Endothelial cell (in vitro differentiated cells): ENCODE measurements at places on chromosomes 7 and 10. TPM values are rescaled to one million over a fixed set of nuclear protein-coding genes. Genes with fewer than 3 reads are reported as not detected.

NPSR1 gene
- total RNA-seq, result not detected

DNA sequence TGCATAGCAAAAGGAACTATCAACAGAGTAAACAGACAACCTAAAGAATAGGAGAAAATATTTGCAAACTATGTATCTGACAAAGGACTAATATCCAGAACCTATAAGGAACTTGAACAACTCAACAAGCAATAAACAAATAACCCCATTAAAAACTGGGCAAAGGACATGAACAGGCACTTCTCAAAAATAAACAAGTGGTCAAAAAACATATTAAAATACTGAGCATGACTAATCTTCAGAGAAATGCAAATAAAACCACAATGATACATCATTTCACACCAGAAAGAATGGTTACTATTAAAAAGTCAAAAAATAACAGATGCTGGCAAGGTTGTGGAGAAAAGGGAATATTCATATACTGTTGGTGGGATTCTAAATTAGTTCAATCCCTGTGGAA lies 17.1 kb downstream of the MAGI2 start:
- H3K27ac ChIP-seq, result no peak overlapping the region
- no peaks in the 10 kb centered on the region for H3K36me3 ChIP-seq
- peaks cover 9% of the 10 kb centered on the region for H3K4me1 ChIP-seq
- DNase-seq, result no peak

- no peak overlapping the region for H3K27ac ChIP-seq
- no peak overlapping the region for H3K4me3 ChIP-seq
- no peak for DNase-seq
- H3K4me1 ChIP-seq, result peaks cover 21% of the 10 kb centered on the region
Measured at GRCh38 chr7:75968561-75969001, 25.8 kb downstream of the TMEM120A start.

DNA sequence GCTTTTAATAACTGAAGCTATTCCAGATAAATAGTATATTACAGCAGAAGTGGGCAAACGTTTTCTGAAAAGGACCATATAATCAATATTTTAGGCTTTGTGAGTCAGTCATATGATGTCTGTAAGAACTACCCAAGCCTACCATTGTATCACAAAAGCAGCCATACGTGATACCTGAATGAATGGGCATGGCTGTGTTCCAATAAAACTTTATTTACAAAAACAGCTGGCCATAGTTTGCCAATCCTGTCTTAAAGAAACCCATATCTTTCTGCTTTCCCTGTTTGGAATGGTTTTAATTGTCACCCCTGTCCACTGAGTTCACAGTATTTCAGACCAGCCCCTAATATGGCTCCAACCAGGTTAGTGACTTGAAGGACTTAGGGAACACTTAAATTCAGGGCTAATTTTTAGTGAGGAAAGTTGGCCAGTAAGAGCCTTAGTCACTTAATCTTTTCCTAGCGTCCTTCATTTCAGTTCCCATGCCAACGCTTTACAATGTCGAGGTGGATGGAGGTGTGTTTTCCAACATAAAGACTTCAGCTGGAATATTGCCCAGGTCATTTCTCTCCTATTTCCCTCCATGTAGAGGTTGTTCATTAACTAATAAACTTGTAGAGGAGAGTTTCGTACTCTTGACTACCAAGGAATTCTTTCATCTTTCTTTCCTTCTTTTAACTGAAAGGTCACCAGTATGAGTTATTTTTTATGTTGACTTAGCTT lies 184.5 kb downstream of the TRIL start:
- no peaks in the 10 kb centered on the region for H3K27me3 ChIP-seq
- no peaks in the 10 kb centered on the region for H3K36me3 ChIP-seq
- no peak overlapping the region for H3K4me3 ChIP-seq
- no peaks in the 10 kb centered on the region for H3K4me1 ChIP-seq
- no peak for DNase-seq

GRCh38 chr7:159141167-159141566 lies 3.5 kb downstream of the VIPR2 start:
- H3K4me1 ChIP-seq, result no peaks in the 10 kb centered on the region
- H3K36me3 ChIP-seq, result no peaks in the 10 kb centered on the region
- H3K27me3 ChIP-seq, result peaks cover 8% of the 10 kb centered on the region
- H3K4me3 ChIP-seq, result no peak overlapping the region
- no peak for DNase-seq

DNA sequence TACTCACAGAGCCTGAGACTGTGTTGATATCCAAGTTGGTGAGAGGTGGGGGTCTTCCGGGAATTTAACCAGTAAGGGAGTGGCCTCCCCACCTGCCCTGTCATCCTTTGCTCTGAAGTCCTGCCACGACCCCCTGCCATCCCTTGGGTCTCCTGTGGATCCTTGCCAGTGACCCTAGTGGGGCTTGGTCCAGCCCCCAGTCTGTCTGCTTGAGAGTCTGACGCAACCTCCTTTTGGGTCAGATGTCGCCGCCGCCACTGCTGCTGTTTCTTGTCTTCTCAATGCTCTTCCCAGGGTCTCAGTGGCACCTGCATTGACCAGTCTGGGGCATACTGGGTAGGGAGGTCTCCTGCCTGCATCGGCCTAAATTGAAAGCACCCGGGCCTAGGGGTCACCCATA lies 28.8 kb downstream of the PAX2 start:
- H3K36me3 ChIP-seq, result peaks cover 27% of the 10 kb centered on the region
- H3K4me1 ChIP-seq, result peaks cover 37% of the 10 kb centered on the region
- peaks cover 9% of the 10 kb centered on the region for H3K27me3 ChIP-seq

MLXIPL gene
- 8.7 TPM for total RNA-seq

DNA sequence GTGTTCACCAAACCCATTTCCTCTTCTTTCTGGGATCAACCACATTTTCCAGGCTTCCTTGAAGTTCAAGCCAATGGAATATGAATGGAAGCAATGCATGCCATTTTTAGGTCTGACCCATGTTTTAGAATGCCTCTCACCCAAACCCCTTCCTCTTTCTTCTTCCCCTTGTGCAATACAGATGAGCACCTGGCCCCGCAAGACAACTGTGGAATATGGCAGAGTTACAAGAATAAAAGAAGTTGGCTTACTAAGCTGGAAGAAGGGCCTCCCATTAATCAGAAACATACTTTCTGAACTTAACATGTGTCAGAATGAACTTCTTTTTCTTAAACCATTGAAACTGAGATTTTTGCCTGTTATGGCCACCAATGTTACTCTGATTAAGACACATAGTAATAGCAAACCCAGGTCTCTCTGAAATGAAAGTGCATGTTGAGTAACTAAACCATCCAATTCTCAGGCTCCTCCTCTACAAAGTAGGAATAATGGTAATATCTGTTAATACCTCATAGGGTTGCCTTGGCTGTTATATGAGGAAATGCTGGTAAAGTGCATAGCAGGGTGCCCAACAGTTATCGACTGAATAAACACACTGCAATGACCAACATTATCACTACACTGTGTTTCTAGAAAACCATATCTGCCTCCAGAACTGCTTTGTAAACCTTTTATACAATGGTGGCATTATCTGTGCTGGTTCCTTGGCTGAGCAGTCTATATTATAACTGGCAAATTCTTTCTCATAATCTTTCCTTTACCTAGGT lies 382.2 kb upstream of the NRP1 start:
- H3K36me3 ChIP-seq, result no peaks in the 10 kb centered on the region
- peaks cover 44% of the 10 kb centered on the region for H3K4me1 ChIP-seq
- no peaks in the 10 kb centered on the region for H3K27me3 ChIP-seq
- no peak overlapping the region for H3K4me3 ChIP-seq

DNA sequence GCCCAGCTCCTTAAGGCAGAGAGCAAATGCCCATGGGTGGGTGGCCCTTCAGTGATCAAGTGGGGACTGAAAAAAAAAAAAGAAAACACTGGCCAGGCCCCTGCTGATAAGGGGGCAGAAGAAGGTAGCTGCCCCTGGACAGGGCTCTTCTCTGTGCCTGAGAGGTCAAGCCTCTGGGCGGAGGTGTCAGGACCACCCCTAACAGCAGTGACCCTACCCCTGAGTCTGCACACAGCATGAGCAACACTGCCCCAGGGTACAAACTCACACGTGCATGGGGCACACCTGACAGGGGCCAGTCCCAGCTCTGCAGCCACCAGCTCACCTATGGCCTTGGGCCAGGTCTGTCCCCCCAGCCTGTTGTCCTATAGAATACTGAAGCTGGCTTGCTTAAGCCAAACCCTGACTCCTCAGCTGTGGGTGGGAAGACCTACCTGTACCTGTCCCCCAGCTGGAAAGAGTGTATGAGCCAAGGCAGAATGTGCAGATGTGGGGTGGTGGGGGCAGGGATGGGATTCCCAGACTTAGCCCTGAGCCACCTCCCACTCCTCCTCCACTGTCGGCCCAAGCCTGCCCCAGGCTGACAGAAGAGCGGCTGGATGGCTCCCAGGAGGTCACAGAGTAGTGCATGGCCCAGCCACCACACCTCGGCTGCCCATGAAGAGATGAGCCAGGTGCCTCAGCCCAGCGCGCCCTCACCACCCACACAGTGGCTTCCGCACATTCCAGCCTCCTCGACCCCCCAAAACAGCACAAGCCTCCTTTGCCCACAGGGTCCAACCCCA lies 23.7 kb downstream of the KCNH2 start:
- H3K36me3 ChIP-seq, result no peaks in the 10 kb centered on the region
- H3K27me3 ChIP-seq, result peaks cover 11% of the 10 kb centered on the region
- H3K27ac ChIP-seq, result no peak overlapping the region
- no peak for DNase-seq
- no peak overlapping the region for H3K4me3 ChIP-seq

- no peak overlapping the region for H3K4me3 ChIP-seq
- H3K27ac ChIP-seq, result peak overlapping the region; percentile 33
- peak; percentile 22 for DNase-seq
- no peaks in the 10 kb centered on the region for H3K27me3 ChIP-seq
- H3K36me3 ChIP-seq, result no peaks in the 10 kb centered on the region
Measured at GRCh38 chr10:31490858-31491504, 172.0 kb downstream of the ZEB1 start.

ITIH2 gene
- not detected for total RNA-seq

GRCh38 chr7:129874722-129875121 lies 78.0 kb downstream of the UBE2H start:
- DNase-seq, result no peak
- no peak overlapping the region for H3K27ac ChIP-seq
- no peak overlapping the region for H3K4me3 ChIP-seq

GRCh38 chr7:116218051-116218645 lies 7.8 kb downstream of the TES start:
- peaks cover 3% of the 10 kb centered on the region for H3K36me3 ChIP-seq
- H3K27ac ChIP-seq, result no peak overlapping the region
- H3K27me3 ChIP-seq, result no peaks in the 10 kb centered on the region
- H3K4me3 ChIP-seq, result no peak overlapping the region
- H3K4me1 ChIP-seq, result peaks cover 19% of the 10 kb centered on the region

DNA sequence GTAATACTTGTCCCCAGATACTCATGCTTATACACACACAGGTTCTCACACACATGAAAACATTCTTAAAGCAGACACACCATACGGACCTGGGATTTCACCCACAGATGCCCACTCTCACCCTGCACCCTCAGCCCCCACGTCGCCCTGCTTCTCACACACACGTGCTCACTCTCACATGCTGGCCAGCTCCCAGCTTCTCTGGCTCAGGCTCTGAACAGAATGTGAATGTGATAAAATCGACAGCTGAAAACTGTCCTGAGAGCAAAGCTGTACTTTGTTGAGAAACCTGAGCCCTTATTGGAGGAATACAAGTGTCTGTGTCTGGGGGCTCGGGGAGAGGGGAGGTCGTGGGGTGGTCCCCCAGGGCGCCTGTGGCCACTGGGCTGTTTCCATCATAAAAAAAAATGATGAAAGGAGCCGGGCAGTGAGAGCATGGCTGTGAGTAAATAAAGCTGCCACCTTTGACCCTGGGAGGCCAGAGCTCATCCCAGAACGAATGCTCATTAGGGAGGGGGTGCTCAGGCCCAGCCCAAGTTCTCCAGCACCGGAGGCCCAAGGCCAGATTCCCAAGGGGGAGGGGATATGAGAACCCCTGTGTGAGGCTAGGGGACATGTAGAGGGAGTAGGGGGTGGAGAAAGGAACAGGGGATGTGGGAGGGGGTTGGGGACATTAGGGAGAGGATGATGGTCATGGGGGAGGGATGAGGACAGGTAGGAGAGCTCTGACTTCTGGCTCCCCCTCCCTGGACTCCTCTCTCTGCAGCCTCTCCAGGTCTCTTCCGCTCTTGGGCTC lies 18.1 kb upstream of the TLX1 start:
- no peak overlapping the region for H3K4me3 ChIP-seq
- peaks cover 4% of the 10 kb centered on the region for H3K27me3 ChIP-seq
- H3K27ac ChIP-seq, result no peak overlapping the region
- H3K36me3 ChIP-seq, result no peaks in the 10 kb centered on the region
- H3K4me1 ChIP-seq, result peaks cover 4% of the 10 kb centered on the region

DNA sequence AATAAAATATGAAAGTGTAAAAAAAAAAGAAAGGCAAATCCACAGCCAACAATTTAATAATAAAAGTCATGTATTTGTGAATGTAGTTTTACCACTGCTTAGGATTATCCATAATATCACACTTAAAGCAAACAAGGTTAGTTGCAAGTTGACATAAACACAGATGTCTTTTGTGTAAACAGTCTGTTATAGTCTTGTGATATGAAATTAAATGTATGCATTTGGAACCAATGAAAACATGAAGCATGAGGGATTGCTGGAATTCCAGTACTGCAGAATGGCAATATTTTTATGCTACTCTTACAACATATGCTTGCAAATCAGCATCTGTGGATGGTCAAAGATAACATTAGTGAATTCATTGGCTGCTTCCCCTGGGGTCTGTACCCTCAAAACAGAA lies 148.1 kb downstream of the DNAJB9 start:
- no peak overlapping the region for H3K27ac ChIP-seq
- no peak for DNase-seq

OGDHL gene
- total RNA-seq, result 7.5 TPM
